HL-60 (cell line): ENCODE measurements at places on chromosomes 6 and 20.

- DNase-seq = no peak
Observed at GRCh38 chr6:4350567-4351519, 215.5 kb upstream of the ECI2 start.

- DNase-seq = no peak
Observed at GRCh38 chr20:41005361-41005729, 23.3 kb upstream of the TOP1 start.

GRCh38 chr6:27966044-27966443, 9.0 kb downstream of the OR2B6 start:
- DNase-seq = no peak

DNA sequence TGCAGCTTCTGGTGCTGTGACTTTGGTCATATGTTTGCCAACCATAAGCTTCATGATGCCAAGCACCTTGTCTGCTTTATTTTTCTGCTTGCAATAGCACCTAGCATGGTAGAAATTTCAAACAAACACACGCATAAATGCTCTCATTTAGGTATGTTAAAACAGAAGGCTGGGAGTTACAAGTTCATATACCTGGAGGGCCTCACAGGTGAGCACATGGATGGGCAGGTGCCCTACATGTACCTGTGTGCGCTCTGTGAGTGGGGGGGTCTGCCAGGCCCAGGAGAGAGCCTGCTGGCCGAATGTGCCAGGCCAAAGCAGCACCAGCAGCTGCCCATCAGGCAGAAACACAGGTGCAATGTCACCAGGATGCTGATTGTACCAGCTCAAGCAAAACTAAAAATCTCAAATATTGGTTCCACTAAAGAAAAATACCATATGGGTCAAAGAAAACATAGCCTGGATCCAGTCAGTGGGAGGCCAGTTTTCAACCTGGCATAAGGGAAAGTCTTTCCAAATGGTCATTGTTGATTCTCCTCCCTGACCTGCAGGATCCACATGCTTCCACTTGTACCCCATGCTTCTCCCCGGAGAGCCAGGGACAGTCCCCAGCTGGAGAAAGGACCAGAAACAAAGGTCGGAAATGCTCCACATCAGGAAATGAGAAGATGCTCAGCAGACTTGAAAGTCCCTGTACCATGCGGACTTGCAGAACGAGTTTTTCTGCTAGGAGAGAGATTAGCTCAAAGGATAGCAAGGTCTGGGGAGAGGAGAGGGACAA, 7.2 kb upstream of the PFDN4 start:
- DNase-seq = no peak

DNA sequence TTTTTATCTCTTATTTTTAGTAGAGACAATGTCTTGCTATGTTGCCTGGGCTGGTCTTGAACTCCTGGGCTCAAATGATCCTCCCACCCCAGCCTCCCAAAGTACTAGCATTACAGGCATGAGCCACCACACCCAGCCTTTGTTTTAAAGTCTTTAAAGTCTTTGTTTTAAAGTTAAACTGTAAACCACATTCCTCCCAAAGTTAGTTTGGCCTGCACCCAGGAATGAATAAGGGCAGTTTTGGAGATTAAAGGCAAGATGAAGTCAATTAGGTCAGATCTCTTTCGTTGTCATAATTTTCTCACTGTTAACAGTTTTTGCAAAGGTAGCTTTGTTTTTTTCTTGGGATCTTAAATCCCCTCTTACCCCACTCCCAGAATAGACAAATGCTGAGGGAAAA, 63.8 kb downstream of the UBR2 start:
- DNase-seq = no peak

GRCh38 chr20:10708351-10709185, 34.8 kb upstream of the JAG1 start:
- no peak for DNase-seq

DNA sequence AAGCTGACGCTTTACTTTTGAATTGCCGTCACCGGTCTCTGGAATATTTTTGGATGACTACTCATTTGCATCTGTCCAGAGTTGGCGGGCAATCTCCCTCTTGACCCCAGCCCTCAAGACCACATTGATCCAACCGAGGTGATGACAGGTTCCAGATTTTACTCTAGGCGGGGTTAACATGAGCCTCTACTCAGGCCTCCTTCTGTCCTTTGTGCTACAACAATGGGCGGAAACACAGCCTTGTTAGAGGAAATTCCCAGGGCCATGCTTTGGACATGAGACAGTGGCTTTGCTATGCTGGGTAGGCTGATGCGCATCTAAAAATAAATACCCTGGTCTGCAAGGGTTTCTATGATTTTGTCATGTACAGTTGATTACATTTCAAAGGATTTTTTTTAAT, 27.0 kb upstream of the ADGRF5 start:
- no peak for DNase-seq

GRCh38 chr6:137968901-137969300, 101.8 kb downstream of the TNFAIP3 start:
- DNase-seq = no peak

DNA sequence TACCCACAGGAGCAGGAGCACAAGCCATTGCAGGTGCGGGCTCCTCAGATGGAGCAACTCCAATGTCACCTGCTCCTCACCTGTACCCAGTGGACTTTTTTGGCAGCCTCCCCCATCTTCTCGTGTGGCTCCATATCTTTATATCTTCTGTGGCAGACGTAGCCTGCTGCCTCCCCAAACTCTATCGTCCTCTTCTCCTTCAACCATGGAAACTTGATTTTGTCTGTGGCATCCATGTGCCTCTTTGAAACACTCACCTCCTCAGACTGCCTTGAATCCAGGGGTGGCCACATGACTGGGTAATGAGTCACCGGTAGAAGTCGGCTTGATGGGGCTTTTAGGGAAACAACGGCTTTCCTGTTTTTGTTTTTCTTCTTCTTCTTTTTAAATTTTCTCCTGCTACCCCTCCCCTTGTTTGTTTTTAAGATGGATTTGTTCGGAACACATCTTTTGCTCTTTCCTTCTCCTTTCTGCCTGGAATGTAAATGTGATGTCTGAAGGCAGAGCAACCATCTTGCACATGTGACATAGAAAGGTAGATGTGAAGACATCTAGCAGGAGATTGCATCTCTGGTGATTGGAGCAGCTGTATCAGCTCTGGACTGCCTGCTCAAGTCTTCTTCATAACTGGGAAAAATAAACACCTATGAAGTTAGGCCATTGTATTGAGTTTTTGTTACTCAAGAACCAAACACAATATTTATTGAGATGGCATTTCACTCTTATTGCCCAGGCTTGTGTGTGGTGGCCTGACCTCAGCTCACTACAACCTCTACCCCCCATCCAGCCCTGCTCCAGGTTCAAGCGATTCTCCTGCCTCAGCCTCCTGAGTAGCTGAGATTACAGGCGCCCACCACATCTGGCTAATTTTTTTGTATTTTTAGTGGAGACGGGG, 69.9 kb upstream of the DDR1 start:
- DNase-seq = peak; percentile 62

GRCh38 chr6:38262609-38263008, 377.1 kb downstream of the BTBD9 start:
- DNase-seq = no peak

DNA sequence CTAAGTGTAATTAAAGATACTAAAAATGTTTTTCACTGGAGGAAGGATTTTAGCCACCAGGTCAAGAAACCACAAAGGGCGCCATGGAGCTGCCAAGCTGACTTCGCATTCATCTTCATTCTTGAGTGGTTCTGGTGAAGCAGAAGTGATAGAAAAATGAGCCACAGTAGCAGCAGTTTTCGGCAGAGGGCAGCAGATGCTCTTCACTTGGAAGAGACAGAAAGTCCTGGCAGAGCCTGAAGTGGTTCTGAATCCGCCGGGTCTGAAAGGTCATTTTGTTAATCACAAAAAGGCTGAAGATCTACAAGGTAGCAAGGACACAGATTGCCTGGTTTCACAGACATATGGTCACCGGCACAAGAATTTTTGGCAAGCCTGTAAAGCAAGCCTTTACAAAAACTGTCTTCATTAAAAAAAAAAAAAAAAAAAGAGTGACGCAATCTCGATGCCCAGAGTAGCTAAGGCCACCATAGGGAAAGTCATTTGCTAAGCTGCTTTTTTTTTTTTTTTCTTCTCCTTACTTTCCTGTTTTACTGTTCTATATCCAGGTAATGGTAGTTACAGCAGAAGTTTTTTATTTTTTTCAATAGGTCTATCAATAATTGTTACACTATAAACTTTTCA, 345.1 kb upstream of the AGPAT4 start:
- no peak for DNase-seq

DNA sequence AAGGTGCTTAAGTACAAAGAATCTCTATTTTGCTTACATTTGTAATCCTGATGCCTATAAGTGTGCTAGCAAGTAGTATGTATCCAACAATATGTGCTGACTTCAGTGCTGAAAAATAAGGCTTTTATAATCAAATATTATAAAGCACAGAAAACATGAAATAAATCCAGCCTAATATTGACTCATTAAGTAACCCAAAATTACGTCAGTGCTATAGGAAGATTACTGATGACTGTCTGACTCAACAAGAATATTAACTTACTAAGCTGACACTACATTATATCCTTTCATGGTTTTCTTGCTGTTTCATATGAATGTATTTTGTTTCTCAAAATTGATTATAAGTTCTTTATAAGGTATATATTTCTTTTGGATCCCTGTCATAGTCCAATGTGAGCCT, 76.1 kb downstream of the ME1 start:
- DNase-seq = no peak

- no peak for DNase-seq
Observed at GRCh38 chr6:37650071-37650481, 47.6 kb downstream of the MDGA1 start.

DNA sequence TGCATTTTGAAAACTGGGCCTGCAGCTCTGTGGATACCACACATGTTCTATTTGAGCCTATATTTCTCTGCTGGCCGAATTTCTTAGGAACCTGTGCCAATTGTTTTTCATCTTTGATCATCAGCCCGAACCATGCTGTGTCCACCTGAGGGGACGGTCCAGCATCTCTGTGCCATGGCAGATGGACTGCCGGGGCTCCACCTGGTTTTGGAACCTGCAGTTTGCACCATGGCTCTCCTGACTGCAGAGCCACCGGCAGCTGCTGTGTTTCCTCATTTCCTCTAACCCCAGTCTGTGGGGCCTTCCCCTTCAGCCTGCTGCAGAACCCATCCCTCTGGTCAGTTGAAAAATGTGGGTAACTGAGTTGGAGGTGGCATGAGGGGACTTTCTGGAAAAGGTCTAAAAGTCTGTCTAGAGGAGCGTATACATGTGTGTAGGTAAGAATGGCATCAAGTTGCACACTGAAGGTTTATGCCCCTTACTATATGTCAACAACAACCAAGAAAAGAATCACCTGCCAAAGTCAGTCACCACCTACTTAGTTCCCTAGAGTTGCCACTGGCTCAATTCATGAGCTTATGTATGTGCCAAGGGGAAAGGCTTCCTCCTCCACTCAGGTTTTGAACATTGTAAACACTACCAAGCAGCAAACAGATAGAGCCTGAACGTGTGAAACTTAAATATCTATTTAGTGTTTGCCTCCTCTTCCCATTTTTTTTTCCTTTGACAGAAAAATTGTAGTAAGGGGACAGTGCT, 548.2 kb downstream of the PRKN start:
- DNase-seq = peak; percentile 64

GRCh38 chr6:110620065-110620464, 143.7 kb upstream of the SLC22A16 start:
- no peak for DNase-seq

DNA sequence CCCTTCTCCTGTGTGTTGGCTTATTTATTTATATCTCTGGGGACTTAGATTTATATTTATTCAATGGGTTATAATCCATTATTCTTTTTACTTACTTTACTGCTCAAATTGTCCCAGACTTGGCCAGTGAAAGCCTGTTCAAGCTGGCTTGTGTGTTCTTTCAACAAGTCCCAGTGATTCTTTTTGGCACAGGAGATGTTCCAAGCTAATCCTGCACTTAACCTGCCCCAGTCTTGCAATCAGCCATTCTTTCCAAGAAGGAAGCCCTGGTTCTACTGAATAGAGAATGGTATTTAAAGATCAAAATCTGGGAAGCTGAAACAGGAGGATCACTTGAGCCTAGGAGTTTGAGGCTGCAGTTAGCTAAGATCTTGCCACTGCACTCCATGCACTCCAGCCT, 26.7 kb downstream of the GCNT2 start:
- no peak for DNase-seq

GRCh38 chr6:69064226-69064625, 429.1 kb downstream of the ADGRB3 start:
- DNase-seq = no peak

DNA sequence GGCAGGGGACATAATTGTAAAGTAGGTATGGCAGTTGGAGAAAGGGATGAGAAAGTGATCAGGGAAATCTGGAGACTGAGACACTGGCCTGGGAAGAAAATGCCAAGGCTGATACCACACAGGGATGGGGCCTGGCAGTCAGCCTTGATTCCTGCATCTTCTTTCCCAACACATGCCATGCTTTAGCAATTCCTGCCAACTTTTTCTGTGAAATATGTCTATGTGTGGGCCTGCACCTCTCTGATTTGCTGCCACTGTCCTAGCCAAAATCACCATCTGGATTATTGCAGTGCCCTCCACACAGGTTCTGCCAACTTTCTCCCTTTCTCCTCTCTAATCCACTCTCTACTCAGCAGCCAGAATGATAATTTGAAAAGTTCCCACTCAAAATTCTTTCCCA, 759.8 kb upstream of the CITED2 start:
- no peak for DNase-seq

- DNase-seq = no peak
Observed at GRCh38 chr20:59453759-59454560, 150.4 kb upstream of the PHACTR3 start.

- no peak for DNase-seq
Observed at GRCh38 chr6:26578741-26579140, 18.0 kb upstream of the ABT1 start.

- DNase-seq = no peak
Observed at GRCh38 chr6:141303907-141304306, 828.8 kb upstream of the GJE1 start.

DNA sequence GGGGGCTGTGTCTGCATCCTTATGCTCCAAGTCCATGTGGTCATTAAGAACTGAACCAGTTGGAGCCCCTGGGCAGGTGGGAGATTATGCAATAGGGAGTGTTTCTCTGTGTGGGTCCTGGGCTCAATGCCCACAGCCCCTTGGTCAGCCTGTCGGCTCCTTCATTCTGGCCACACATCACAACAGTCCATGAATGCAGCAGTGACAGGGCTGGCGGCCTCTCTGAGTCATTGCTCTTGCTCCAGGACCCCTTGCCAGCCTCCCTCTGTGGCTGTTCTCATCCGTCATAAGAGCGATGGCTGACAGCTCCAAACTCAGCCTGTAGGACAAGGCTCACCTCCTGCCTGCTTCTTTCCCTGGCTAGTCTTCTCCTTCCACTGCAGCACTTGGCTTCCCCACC, 609.5 kb upstream of the CDH4 start:
- DNase-seq = no peak

- DNase-seq = peak; percentile 58
Observed at GRCh38 chr6:2971420-2972218, at the start of gene SERPINB6. TSS of gene SERPINB6 (minus strand) at chr6:2971567. CDS start at chr6:2959332, 12,235 bp downstream.

DNA sequence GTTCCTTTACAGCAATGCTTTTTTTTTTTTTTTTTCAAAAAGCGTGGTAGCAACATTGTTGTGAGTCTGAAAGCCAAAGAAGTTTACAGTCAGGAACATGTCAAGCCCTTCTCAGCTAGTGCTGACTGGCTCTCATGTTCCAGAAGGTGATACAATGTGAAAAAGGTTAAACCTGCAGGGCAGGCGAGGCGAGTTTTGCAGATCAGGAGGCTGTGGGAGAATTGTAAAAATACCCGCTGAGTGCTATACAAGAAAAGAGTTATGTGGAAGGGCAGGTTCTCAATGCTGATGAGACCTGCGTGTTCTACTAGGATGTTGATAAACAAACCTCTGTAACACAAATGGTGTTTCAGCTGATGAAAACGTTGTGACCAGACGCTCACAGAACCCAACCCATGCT, 30.9 kb upstream of the RPP40 start:
- no peak for DNase-seq
